ENCODE measurements at places on chromosomes 5 and 9.

DNA sequence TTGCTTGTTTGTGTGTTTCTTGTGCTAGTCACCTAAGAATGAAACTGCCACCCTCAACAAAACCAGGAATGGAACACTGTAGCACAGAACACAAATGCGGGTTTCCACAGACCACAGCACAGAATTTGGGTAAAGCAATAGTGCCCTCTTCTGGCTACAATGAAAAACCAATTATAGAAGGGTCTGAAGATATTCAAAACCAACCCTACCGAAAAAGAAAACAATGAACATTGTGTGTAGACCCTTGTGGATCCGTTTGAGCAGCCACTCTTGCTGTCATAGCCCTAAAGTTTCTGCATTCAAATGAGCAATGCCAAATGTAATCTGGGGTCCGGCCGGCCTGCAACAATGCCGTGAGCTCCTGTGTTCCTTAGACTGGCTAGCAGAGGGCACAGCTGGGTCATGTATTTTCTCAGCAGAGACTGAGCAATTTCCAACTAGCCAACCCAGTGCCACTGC is 8.3 kb upstream of the ENC1 start:
- DNase-seq: no peak

GRCh38 chr5:144126707-144127106 is 43.8 kb downstream of the YIPF5 start:
- DNase-seq: no peak

DNA sequence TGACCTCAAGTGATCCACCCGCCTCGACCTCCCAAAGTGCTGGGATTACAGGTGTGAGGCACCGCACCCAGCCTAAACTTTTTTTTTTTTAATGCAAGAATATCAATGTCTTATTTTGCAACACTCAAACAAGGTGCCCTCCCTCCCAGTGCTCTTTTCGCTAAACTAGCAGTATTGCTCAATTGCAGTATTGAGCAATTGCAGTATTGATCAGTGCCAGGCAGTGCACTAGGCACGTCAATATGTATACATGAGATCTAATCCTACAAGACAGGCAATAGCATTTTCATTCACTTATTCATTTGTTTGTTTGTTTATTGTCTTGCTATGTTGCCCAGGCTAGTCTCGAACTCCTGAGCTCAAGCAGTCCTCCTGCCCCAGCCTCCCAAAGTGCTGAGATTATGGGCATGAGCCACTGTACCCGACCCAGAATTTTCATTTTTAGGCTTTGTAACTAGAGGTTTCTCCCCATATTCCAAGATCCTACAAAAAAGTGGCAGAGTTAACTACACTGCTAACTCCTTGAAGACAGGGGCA is 94.5 kb downstream of the TTLL11 start:
- no peak for DNase-seq

DNA sequence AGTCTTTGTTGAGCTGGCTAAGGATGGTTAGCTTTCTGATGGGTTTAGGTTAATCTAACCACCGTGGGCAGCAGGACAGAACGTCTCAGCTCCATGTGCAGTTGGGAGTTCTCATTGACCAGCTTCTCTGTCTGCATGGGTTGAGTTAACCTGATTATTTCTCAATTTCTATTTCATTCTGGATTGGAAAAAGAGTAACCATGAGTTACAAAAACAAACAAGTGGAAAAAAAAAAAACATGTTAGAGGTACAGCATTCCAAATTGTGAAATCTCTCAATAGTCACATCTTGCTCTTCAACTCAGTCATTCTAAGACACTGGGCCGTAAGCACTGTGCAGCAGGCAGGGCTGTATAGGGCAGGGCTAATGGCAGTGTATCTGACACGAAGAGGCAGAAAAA is 343.7 kb upstream of the KLF4 start:
- DNase-seq: no peak

DNA sequence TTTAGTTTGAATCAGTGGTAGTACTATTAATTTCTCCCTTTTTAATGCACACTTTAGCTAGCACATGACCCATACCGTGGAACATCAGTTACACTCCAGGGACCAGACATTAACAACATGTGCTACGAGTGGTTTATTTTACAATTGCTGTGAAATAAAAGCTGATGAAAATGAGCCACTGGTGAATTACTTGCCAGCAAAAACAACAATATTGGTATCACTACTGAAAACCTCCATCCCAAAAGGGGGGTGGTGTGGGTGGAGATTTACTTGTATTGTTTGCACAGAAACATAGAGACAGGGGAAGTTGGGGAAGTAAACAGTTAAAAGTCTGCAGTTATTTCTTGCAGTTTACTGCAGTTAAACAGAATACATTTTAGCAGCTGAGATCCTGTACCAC is 369.6 kb upstream of the GRAMD2B start:
- no peak for DNase-seq

GRCh38 chr5:144187699-144188294 is 17.1 kb downstream of the KCTD16 start:
- DNase-seq: peak; percentile 52

GRCh38 chr5:154373729-154374179 is 72.0 kb upstream of the SAP30L start:
- no peak for DNase-seq

- DNase-seq: no peak
Measured at GRCh38 chr9:120480707-120481106, 99.3 kb downstream of the CDK5RAP2 start.

- no peak for DNase-seq
Measured at GRCh38 chr5:177491429-177491945, 5.9 kb downstream of the PDLIM7 start.

DNA sequence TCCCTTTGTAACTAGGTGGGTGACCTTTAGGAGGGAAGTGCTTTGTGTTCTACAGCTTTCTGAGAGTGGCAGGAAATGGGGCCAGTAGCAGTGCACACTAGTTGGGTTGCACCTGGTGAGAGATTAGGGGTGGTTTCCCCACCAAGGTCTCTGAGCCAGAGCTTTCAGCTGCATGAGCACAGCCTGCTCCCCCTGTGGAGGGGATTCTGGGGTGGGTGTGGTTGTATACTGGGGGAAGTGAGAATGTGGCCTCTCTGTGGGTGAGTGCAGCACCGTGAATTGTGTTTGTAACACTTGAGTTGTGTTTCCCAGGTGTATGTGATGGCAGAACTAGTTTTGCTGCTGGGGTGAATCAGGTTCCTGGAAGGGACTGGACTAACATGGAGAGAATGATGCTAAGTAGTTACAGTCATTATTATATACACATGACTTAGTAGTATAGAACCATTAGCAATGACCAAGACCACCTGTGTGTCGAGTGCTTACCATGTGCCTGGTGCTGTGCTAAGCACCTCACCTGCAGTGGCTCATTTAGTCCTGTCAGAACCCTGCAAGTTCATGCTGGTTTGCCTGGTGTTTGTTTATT is 11.8 kb upstream of the CXXC5 start:
- DNase-seq: no peak

DNA sequence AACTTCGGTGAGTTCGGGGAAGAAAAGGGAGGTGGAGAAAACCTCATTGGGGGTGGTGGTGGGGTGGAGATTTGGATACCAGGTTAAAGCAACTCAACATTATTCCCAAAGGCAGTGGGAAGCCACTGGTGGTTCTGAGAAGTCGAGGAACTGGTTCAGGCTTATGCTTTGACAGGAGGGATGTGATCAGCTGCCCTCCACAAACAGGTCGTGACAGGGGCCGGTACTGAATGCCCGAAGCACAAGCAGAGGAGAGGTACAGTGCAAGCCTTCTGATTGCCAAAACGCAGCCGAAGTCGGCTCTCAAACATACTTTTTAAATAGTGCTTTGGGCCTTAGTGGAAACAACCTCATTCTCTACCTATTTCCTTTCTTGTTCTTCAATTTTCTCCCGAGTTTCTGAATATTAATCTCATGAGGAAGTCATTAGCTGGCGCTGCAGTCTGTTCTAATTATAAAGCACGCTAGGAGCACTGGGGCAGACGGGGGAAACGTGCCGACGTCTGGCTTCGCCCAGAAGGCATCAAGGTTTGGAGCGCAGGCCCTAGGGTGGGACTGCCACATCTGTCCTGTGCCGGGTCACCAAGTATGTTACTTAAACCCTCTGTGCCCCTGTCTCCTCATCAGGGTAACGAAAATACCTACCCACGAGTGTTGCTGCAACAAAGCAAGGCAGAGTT is 27.3 kb downstream of the SHB start:
- no peak for DNase-seq

DNA sequence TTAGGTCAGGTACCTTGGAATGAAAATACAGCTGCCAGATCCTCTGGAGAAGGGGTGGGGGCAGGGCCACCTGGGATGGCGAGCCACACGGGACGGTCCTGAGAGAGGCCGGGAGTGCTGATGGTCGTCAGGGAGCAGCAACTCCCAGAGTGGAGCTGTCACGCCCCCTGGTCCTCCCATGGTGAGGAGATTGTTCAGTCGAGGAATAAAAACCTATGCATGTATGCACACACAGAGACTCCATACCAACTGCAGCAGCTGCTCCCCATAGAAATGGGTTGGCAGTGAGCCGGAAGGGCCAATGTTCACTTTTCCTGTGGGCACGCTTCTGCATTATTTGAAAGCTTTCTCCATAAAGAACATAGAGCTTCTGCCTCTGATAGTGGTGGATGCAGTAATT is 45.2 kb upstream of the SEMA4D start:
- no peak for DNase-seq

GRCh38 chr5:151721087-151721646 is 34.5 kb upstream of the SPARC start:
- no peak for DNase-seq

GRCh38 chr5:124371111-124371706 is 375.2 kb downstream of the ZNF608 start:
- DNase-seq: no peak

- no peak for DNase-seq
Measured at GRCh38 chr5:133907075-133907474, 61.4 kb downstream of the C5orf15 start.

GRCh38 chr5:71564895-71565294 is 22.2 kb upstream of the MCCC2 start:
- DNase-seq: no peak

GRCh38 chr9:87447547-87448432 is 49.9 kb upstream of the DAPK1 start:
- no peak for DNase-seq

DNA sequence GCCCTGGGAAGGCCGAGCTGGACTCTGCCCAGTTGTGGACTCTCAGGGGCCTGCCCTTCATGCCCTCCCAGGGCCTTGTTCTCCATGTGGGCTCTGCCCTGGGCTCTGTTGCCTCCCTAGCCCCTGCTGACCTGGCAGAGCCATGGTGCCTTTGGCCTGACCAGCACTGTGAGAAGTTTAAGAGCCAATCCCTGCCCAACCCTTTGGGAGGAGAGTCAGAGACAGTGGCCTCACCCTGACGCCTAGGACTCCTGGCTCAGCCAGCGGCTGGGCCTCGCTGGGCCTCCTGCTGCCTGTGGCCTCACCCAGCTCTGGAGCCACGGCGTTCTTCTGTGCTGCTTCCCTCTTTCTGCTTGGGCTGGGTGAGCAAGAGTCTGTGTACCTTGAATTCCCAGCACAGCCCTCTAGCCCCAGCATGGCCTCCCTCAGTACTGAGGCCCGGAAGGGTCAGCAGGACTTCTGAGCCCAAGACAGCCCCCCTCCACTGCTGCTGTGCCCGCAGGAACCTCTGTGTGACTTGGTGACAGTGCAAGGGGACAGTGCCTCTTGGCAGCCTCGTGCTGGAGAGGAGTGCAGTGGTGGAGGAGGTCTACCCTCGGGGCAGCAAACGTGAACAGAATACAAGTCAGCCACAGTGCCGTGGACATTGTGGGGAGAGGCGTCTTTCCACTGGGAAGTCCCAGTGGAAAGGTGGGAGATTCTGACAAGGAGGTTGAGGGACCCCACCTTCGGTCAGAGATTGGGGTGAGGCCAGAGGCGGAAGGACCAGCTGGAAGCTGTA is 97.4 kb downstream of the CACNA1B start:
- DNase-seq: no peak

- DNase-seq: no peak
Measured at GRCh38 chr5:143399616-143400540, 3.6 kb downstream of the NR3C1 start.

GRCh38 chr5:21826884-21827283 is 1026.3 kb downstream of the CDH12 start:
- no peak for DNase-seq

DNA sequence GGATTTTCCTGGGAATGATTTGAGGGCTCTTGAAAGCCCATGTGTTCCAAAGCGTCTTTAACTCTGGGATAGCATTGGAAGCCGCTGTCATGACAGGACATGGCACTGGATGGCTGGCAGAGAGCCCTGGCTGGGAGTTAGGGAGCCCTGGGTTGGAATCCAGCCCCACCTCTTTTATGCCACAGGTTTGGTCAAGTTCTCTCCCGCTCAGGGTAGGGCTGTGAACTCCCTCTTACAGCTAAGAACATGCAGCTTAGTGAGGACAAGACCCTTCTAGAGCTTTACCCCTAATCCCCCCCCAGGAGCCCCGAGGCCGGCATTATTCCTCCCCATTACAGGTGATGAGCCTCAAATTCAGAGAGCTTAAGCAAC is 37.2 kb downstream of the OLFML2A start:
- DNase-seq: no peak

DNA sequence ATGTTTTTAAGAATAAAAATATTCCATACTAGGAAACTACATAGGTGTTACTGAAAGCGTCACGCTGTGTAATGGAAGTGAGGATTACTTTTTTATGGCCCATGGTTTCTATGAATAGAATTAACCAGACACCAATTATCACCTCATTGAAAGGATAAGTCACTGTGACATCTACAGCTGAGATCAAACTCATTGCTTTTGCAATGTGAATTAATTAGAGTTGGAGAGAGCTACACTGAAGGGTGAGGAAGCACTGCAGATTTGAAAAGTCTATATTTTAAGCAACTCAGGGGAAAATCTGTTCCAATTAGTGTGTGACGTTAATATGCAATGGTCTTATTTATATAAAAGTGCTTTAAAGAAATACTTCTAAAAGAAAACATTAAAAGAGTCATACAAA is 1300.1 kb upstream of the DMAC1 start:
- no peak for DNase-seq

DNA sequence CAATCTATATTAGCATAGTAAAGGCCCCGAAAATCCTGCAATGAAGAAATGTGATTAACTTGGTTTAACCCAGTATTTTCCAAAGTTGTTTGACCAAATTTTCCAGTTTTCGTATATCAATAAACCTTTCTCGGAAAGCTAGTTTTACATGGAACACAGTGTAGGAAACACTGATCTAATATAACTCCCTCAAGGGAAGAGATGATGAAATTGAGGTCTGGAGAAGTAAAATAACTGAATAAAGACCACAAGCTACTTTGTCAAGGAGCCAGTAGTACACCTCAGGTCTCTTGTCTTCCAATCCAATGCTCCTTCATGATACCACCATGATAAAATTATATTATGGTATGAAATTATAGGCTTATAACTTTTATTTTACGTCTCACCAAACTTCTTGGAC is 118.1 kb upstream of the TARS1 start:
- no peak for DNase-seq

Data from HL-60 (cell line).